ENCODE measurements at places on chromosomes 2 and 18. TPM values are rescaled to one million over a fixed set of nuclear protein-coding genes. Genes with fewer than 3 reads are reported as not detected.

DNA sequence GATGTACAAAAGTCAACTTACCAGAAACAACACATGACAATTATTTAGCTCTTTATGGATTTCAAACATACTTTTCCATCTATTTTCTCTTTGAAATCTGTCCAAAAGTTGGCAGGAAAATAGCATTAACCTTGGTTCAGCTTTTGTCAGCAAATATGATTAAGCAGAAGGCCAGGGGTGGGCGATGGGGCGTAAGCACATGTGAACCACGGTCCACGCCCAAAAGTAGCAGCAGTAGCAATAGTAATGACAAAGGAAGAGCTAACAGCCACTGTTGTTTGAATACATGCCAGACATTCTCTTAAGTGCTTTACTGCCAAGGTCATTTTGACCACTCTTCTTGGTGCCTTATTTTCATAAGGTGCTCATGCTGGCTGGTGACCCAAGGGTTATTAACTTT, 73.5 kb downstream of the ANTXR1 start:
- no peak for DNase-seq

Gene INHA
- not detected for total RNA-seq

DNA sequence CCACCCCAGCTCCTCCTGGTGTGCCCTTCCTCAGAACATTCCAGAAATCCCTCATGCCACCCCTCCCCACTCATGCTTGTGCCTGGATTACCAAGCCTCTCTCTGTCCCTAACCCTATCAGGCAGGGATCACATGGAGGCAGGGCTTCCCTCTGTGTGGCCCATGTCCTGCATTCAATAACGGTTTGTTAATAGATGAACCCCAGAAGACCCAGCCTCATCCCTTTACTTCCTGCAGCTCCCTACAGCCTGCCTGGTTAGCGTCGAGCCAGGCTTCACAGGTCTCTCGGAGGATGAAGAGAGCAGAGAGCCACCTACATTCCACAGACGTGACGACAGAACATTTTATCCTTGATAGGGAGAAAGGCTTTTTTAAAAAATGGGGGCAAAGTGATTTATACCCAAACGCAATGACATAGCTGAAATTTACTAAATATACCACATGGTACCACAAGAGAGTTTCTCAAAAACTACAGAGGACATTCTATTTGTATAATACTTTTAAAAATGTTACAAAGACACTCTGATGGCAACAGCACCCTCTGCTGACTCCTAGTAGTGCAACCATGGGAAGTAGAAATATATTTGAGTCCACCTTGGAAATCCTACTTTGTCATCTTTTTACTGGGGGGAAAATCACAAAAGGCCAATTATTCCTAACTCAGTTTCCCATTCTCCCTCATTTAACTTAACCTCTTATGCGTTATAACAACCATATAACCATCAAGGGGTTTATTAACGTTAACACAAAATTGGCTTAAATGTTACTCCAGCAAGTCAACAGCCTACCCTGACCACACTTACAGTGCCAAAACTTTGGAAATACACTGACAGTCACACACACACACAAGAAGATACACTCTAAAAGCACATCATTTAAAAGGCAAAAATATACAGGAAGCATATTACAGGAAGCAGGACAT, 30.7 kb downstream of the FBXO15 start:
- no peak for DNase-seq

DNA sequence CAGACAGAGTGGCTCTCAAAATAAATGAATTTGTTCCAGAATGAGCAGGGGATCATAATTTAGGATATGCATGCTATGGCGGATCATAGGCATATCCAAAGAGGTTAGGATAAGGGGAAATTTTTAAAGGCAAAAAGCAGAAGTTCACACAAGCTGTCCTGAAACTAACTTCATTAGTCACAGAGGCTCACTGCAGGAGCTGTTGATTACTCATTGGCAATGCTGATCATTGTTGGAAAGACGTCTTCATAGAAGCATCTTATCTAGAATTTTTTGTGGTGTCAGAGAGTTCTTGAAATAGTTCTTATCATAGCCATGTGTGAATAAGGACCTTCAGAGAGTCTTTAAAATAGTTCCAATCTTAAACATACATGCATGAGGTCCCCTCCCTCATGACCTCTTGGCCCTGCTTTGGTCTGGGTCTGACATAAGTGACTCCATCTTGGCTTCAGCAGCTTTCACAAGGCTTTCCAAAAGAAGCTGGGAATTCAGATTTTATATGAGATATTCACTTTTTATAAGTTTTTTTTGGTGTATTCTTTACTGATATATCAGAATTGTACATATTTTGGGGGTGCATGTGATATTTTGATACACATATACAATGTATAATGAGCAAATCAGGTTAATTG, 7.5 kb upstream of the CCDC195 start:
- DNase-seq: no peak

- DNase-seq: no peak
Observed at GRCh38 chr2:148969659-148970061, 68.8 kb upstream of the LYPD6B start.

GRCh38 chr18:60555625-60556024, 183.1 kb upstream of the MC4R start:
- no peak for DNase-seq

GRCh38 chr2:146540271-146540932, 1304.4 kb upstream of the ACVR2A start:
- no peak for DNase-seq

DNA sequence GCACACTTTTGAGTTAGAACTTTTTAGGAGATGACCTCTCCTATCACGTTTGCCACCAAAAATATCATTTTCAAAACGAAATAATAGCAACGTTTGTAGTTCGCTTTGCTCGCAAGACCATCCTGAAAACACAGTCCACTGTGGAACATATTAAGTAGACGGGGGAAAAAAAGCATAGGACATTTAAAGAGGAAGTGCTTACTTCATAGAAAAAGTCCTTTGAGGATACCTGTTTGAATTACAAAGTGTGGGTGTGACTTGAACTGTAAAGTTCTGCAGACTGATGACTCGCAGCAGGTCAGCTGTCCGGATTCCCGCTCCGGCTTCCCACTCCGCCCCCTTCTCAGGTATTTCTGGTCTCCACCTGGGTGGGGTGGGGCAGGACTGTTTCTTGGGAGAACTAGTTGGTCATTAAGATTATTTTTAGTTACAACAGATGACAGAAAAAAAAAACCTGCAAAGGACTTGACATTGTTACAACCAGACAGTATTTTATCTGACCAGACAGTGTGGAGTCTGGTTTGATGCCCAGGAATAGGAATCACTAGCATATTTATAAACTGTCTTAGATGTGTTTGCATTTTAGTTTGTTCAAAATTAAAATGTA, 13.3 kb downstream of the CNOT11 start:
- DNase-seq: no peak

Gene CD302
- total RNA-seq: 141 TPM

DNA sequence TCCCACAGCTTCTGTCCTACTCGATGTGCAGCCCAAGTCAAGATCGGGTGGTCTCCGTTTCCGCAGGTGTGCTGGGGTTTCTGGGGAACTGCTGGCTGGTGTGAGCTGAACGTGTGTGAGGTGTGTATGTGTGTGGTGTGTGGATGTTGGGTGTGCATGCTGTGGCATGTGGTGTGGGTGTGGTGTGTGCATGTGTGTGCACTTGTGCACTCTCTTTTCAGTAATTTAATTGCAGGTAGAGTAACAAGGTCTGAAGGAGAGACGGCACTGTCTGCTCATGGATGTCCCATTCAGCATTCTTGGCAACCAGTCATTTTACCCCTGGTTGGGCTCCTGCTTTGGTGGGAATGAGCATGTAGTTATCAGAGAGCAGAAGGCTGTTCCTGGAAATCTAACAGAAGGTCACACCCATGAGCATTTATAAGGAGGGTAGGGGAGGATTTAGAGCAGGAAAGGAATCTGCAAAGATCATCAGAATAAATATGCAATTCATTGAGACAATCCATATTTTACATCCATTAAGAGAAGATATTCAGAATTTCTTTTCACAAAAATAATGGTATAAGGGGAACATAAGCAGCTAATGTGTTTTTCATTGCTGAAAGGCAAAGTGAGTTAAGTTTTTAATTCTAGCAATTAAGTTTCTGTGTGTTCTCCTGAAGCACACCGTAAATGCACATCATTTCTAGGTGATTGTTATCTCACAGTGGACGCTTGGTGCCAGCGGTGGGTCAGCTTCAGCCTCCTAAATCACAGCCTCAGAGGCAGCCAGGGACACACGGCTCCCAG, 60.7 kb downstream of the ADI1 start:
- DNase-seq: no peak

DNA sequence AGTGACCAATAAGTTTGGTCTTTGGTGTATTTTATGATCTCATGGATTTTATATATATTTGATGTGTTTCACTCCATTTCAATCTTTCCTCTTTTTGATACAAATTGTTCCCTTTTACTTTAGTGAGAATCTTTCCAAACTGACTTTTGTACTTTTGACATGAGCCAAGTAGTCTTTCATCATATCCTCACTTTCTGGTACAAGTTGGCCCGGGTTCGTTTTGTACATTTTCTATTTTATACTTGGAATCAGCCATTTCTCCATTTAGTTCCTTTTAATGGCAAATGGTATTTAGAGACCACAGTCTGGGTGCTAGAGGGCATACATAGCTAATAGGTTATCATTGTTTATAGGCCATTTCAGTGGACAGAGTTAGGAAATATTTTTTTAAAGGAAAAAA, 147.9 kb upstream of the MYO3B start:
- no peak for DNase-seq

- no peak for DNase-seq
Observed at GRCh38 chr2:80058562-80058961, 246.0 kb downstream of the LRRTM1 start.

- DNase-seq: no peak
Observed at GRCh38 chr2:99675130-99675661, 185.4 kb upstream of the REV1 start.

- DNase-seq: no peak
Observed at GRCh38 chr2:6337472-6337820, 528.3 kb downstream of the CMPK2 start.

DNA sequence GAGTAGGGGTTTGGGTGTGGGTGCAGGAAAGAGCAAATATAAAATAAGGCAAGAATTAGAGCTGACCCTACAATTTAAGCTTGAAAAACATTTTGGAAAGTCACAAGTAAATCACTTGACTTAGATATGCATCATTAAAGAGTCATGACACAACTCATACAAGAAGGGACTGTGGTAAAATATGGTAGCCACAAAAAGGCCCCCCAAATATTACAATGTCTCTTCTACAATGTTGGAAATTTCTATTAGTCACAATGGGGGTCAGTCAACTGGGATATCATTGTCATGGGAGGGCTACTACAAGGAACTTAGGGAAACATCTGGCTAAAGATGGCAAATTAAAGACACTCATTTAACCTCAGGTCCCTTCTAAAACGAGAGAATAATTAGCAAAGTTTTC, 15.7 kb upstream of the SERPINB2 start:
- no peak for DNase-seq

Gene HRH4
- total RNA-seq: not detected

DNA sequence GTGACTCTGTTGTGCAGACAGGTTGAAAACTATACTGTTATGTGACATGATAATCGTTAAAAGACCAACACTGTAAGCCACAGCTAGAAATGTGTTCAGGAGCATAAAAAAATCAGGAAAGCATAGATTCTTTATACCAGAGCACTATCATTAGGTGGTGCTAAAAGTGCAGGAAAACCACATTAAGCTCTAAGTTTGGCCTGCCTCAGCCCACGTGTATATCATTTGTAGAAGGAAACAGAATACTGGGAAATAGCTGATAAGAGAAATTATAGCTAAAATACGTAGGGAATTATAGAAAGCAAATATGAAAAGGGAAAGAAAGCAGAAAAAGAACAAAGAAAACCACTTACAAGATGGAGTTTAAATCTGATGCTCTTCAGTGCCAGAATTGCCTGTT, 26.5 kb upstream of the C2orf74 start:
- no peak for DNase-seq

Gene GALNT13
- 17.3 TPM for total RNA-seq

Gene NOSTRIN
- 35.0 TPM for total RNA-seq

Gene CYRIA
- 12.5 TPM for total RNA-seq

DNA sequence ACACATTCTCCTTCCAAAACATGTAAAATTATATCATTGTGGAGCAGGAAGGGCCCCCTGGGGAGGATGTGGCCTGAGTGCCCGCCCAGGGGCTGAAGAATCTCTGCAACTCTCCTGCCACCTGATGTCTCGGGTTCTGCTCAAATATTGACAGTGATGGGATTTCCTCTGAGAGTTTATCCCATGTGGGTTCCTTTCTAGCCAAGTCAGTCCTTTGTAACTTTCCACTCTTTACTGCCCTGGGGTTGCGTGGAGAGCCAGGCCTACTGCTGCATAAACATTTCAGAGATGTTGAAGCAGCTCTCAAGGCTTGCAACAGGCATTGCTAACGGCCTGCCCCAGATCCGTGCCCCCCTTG, 4.0 kb upstream of the RAB17 start:
- no peak for DNase-seq

Gene FMNL2
- 36.1 TPM for total RNA-seq

DNA sequence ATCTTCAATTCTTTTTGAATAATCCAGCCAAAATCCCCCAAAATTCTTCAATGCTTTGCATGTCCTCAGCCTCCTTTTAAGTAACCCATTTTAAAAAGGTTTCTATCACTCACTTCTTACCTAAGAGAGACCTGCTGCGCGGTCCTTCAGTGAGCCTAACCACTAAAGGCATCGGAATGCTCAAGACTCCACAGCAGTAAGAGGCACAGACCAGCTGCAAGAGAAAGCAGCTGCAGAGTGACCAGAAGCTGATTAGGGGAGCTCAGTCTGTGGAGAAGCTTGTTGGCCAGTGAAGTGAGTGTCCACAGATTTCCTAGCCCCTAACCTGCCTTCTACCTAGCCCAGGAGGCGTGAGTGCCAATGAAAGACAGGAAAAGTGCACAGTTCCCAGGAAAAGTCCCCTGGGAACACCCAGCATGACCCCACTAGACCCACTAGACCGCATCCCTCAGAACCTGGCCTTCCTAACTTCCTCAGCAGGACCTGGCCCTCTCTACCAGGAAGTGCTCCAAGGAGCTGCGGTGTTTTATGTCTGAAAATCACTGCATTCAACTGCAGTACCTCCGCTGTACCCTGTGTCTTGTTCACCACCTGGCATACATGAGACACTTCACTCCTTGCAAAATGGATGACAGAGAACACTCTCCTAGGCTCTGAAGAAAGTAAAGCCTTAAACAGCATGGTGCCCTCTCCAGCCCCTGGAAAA, 10.1 kb downstream of the MBOAT2 start:
- DNase-seq: no peak

Gene GTF2A1L
- 0.29 TPM for total RNA-seq

Gene SP5
- total RNA-seq: 5.8 TPM

DNA sequence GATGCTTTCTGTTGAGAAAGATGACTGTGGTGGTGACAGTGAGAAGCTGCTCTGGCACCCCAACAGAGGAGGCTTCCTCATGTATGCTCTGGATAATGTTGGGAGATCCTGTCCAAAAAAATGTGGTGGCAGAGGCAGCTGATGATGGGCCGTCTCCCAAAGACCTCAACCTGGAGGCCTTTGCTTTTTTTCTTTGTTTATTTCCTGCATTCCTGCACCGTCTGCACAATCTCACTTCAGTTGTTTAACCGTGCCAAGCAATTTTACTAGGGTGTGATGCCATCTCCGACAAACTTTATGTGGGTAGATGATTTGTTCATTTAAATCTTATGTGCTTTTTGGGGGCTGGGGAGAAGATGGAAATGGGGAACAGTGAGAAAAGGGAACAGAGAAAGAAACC, 62.2 kb upstream of the IGFBP5 start:
- DNase-seq: no peak

Gene CYS1
- 1.3 TPM for total RNA-seq

- no peak for DNase-seq
Observed at GRCh38 chr2:232860593-232861241, 9.3 kb upstream of the SNORC start.

Gene TUBB6
- 316 TPM for total RNA-seq

Measured in breast epithelium (tissue), 4 donors.